Stimulated activated CD4-positive, alpha-beta T cell treated with anti-CD3 and anti-CD28 coated beads, TNF-alpha, amount 100 ng/mL, for 24 hours (primary cell): ENCODE measurements at places on chromosomes 16 and 17.
A peak's percentile ranks its signal among the peaks of the same experiment; 100 is the strongest.

DNA sequence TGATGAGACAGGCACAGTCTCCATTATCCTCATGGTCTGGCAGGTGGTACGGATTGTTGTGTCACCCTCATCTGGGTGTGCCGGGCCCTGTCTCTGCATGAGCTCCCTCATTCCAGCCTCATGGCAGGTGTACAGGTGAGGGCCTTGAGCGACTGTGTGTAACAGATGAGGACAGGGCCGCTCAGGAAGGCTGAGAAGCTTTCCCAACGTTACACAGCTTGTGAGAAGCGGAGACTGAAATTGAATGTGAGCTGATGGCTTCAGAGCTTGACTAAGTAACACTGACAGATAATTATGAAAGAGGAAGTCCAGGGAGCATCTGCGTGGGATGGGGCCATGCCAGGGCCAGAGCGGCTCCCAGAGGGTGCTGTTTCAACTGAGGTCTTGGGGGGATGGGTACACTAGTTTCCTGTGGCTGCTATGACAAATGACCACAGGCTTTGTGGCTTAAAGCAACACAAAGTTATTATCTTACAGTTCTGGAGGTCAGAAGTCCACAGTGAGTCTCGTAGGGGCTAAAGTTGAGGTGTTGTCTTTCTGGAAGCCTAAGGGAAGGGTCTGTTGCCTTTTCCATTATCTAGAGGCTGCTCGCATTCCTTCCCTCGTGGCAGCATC lies 36.7 kb downstream of the CMIP start:
- DNase-seq, result no peak

GRCh38 chr16:50910736-50911100 lies 168.8 kb downstream of the CYLD start:
- no peak for DNase-seq

DNA sequence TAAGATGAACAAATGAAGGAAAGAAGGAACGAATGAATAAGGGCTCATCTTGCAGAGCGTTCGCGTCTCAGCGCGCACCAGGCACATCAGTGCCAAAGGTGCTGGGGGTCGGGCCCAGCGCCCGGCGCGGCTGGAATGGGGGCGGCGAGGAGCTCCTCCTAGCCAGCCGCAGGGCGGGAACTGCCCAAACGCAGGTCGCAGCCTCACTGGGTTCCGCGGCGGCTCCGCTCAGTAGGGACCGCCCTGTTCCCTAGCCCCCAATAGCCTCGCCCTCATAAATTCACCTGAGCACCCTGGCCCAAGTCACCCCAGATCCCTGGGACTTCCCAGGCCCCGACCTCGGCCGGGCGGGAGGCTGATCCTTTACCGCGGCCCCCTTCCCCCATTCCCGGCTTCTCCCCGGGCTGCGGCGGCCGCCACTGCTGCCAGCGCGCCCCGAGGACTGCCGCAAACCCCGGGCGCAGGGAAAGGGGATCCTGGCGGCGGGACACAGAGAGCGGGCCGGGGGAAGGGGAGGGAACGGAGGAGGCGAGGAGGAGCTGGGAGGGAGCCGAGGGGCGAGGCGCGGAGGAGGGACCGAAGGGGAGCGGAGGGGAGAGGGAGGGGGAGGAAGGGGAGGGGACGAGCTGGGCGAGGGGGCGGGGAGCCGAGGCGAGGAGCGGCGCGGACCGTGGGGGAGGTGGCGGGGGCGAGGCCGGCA lies 377 bp upstream of the CRHR1 start:
- peak; percentile 9 for DNase-seq

GRCh38 chr16:84907575-84907974 lies 87.8 kb downstream of the CRISPLD2 start:
- DNase-seq, result no peak

GRCh38 chr16:53839150-53839549 lies 135.2 kb downstream of the FTO start:
- no peak for DNase-seq
